Esophagus squamous epithelium (tissue), 5 donors: ENCODE measurements at places on chromosomes 7 and 10. TPM values are rescaled to one million over a fixed set of nuclear protein-coding genes. Genes with fewer than 3 reads are reported as not detected.

The AQP1 gene
- 159 TPM for total RNA-seq

The MYL10 gene
- total RNA-seq = not detected

The H2BK1 gene
- total RNA-seq = not detected

DNA sequence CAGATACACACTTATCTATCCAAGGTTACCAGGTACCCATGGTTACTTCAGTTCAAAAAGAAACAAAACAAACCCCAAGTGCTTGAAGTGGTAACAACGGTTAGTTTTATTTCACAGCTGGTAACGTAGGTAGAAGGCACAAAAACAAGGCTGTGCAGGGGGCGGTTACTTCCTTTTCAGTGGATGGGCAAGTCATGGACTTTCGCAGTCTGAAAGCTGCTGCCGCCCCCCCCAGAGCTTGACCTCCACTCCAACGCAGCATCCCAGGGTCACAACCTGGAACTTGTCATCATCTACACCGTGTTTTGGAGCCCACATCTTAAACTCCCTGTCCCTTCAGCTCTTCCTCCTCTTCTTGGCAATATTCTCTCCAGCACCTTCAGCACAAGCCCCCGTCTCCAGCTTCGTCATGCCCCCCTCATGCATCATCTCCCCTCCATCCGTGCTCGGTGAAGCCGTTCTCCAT is 181.2 kb upstream of the ITGB1 start:
- H3K27me3 ChIP-seq = no peaks in the 10 kb centered on the region
- no peak overlapping the region for H3K27ac ChIP-seq
- no peak for DNase-seq
- no peaks in the 10 kb centered on the region for H3K36me3 ChIP-seq
- no peak overlapping the region for H3K4me3 ChIP-seq

The DRGX gene
- total RNA-seq = not detected

GRCh38 chr7:21962677-21963076 is 17.0 kb upstream of the CDCA7L start:
- H3K27ac ChIP-seq = no peak overlapping the region
- H3K36me3 ChIP-seq = no peaks in the 10 kb centered on the region
- no peak overlapping the region for H3K4me3 ChIP-seq
- no peaks in the 10 kb centered on the region for H3K4me1 ChIP-seq
- H3K27me3 ChIP-seq = no peaks in the 10 kb centered on the region

GRCh38 chr7:66443946-66444345 is 184.7 kb upstream of the KCTD7 start:
- H3K4me1 ChIP-seq = no peaks in the 10 kb centered on the region
- no peaks in the 10 kb centered on the region for H3K36me3 ChIP-seq
- no peak overlapping the region for H3K4me3 ChIP-seq
- H3K27ac ChIP-seq = no peak overlapping the region
- H3K27me3 ChIP-seq = no peaks in the 10 kb centered on the region

- no peaks in the 10 kb centered on the region for H3K36me3 ChIP-seq
- no peak for DNase-seq
- H3K27ac ChIP-seq = no peak overlapping the region
- no peak overlapping the region for H3K4me3 ChIP-seq
- no peaks in the 10 kb centered on the region for H3K27me3 ChIP-seq
- no peaks in the 10 kb centered on the region for H3K4me1 ChIP-seq
Measured at GRCh38 chr10:12561720-12562119, 212.4 kb downstream of the CAMK1D start.

DNA sequence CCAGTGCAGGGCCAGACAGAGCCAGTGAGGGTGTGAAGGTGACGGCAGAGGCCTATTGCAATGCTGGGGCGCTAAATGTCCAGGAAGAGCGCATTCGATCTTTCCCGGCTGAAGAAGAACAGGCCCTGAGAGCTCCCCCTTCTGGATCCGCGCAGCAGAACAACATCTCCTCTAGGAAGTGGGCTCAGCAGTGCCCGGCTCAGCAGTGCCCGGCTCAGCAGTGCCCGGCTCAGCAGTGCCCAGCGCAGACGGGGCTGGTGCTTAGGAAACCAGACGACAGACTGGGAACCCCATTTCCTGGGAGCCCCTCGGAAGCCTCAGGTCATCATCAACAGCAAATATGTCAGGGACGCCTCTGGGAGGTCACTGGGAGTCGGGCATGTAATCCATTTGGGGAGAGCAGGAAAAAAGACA is 4.7 kb upstream of the NOS3 start:
- H3K36me3 ChIP-seq = no peaks in the 10 kb centered on the region
- H3K4me3 ChIP-seq = no peak overlapping the region
- no peaks in the 10 kb centered on the region for H3K27me3 ChIP-seq
- no peak overlapping the region for H3K27ac ChIP-seq
- no peak for DNase-seq

DNA sequence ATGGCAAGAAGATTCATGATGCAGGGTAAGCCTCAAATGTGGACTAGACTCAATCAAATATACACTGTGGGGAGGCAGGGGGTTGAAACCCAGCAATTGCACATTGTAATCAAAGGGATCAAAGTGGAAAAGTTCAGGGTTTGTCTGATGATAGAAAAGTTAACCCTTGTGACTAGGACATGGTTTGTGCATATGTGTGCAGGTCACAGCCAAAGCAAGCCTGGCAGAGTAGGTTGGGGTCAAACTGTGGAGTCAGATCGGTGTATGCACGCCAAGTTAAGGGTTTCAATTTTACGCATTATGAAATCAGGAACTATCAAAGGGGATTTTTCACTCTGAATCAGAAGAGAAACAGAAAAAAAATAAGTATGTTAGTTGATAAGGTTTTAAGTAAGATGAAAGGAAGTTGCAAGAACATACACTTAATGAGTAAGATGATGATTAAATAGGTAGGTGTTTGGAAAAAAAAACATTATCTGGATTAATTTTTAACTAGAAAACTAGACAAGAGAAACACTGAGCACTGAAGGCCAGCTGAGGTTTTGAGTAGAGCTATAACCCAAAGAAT is 188.3 kb downstream of the DGKB start:
- no peak overlapping the region for H3K4me3 ChIP-seq
- H3K36me3 ChIP-seq = no peaks in the 10 kb centered on the region
- H3K27ac ChIP-seq = no peak overlapping the region
- no peak for DNase-seq
- H3K4me1 ChIP-seq = no peaks in the 10 kb centered on the region

The LEP gene
- not detected for total RNA-seq

DNA sequence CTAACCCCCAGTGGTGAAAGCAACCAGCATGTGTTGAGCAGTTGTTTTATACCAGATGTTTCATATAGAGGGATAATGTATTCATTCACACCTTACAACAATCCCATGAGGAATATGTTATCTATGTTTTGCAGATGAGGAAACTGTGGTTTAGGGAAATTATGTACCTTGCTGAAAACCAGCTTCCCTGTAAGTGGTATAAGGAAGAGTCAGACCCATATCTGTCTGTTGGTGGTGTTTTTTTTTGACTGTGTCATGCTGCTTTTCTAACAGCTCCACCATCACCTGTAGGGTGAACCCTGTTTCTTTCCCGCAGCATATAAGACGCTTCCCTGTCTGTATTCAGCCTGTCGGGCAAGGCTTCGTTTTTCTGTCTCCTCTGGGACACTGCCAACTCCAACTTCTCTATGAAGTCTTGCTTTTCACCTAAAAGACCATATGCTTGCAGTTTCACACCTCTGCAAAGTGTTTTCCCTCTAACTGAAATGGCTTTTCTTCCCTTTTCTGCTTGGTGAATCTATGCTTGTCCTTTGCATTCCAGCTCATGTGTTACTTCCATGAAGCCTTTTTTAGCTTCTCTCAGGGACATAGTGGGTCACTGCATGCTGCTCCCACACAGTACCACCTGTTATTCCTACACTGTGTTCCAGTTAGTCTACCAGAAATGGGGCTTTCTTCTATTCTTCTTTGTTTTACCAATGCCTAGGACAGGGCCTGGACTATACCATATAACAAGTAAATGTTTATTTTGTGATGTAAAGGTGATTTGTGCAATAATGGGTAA is 92.8 kb downstream of the ST7 start:
- no peak overlapping the region for H3K4me3 ChIP-seq
- no peaks in the 10 kb centered on the region for H3K27me3 ChIP-seq
- H3K27ac ChIP-seq = no peak overlapping the region
- no peak for DNase-seq
- H3K36me3 ChIP-seq = no peaks in the 10 kb centered on the region

GRCh38 chr10:113646336-113647201 is 17.3 kb downstream of the NRAP start:
- DNase-seq = no peak
- H3K4me3 ChIP-seq = no peak overlapping the region
- H3K27me3 ChIP-seq = no peaks in the 10 kb centered on the region

GRCh38 chr7:130127821-130128317 is 57.5 kb downstream of the KLHDC10 start:
- H3K4me3 ChIP-seq = no peak overlapping the region
- H3K36me3 ChIP-seq = peaks cover 32% of the 10 kb centered on the region
- no peaks in the 10 kb centered on the region for H3K4me1 ChIP-seq
- H3K27ac ChIP-seq = no peak overlapping the region
- no peaks in the 10 kb centered on the region for H3K27me3 ChIP-seq
- DNase-seq = no peak

- no peaks in the 10 kb centered on the region for H3K4me1 ChIP-seq
- no peak overlapping the region for H3K27ac ChIP-seq
- H3K36me3 ChIP-seq = no peaks in the 10 kb centered on the region
- H3K27me3 ChIP-seq = no peaks in the 10 kb centered on the region
- no peak for DNase-seq
- no peak overlapping the region for H3K4me3 ChIP-seq
Measured at GRCh38 chr7:131935180-131935579, 378.8 kb upstream of the PODXL start.

- no peak overlapping the region for H3K27ac ChIP-seq
- H3K4me3 ChIP-seq = no peak overlapping the region
- DNase-seq = no peak
- no peaks in the 10 kb centered on the region for H3K27me3 ChIP-seq
- H3K36me3 ChIP-seq = no peaks in the 10 kb centered on the region
- no peaks in the 10 kb centered on the region for H3K4me1 ChIP-seq
Measured at GRCh38 chr7:123260428-123260960, 60.7 kb upstream of the SLC13A1 start.

- H3K36me3 ChIP-seq = no peaks in the 10 kb centered on the region
- H3K4me3 ChIP-seq = no peak overlapping the region
- no peak for DNase-seq
- H3K27me3 ChIP-seq = no peaks in the 10 kb centered on the region
- no peak overlapping the region for H3K27ac ChIP-seq
Measured at GRCh38 chr7:101390901-101391301, 28.2 kb downstream of the COL26A1 start.

- H3K4me3 ChIP-seq = no peak overlapping the region
- no peak for DNase-seq
- H3K27ac ChIP-seq = no peak overlapping the region
Measured at GRCh38 chr7:128352153-128352537, 8.4 kb upstream of the RBM28 start.

The SLF2 gene
- total RNA-seq = 12.1 TPM

GRCh38 chr7:31874631-31875386 is 187.8 kb downstream of the PPP1R17 start:
- no peaks in the 10 kb centered on the region for H3K27me3 ChIP-seq
- no peak overlapping the region for H3K4me3 ChIP-seq

- H3K27ac ChIP-seq = no peak overlapping the region
- DNase-seq = no peak
- no peaks in the 10 kb centered on the region for H3K4me1 ChIP-seq
Measured at GRCh38 chr10:128938558-128938957, 528.5 kb upstream of the MGMT start.
